EH (cell line): ENCODE measurements at places on chromosomes 2 and 18.

DNA sequence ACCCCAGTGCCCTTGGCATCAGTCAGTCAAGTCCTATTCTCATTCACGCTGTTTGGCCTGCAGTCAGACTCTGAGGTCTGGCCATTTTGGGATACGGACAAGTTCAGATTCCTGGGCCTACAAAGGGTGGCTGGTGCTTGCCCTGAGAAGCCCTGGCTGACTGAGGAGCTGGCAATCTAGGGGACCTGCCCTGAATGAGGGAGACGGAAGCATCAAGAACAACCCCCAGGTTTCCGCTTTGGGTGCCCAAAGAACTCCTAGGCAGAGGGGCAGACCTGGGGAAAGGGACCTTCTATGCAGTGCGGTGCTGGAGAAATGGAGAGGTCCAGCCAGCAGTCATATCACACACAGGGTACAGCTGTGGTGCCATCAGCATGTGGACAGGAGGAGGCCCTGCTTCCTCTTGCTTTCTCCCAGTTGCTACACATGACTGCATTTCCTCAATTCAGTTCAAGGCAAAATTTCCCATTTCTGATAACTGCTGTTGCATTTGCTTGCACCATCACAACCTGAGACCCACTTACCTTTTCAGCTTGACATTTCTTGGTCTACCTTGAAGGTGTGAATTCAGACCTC lies 70.9 kb upstream of the LGALSL start:
- DNase-seq: no peak

- no peak for DNase-seq
Observed at GRCh38 chr2:33784488-33784887, 185.4 kb upstream of the FAM98A start.

DNA sequence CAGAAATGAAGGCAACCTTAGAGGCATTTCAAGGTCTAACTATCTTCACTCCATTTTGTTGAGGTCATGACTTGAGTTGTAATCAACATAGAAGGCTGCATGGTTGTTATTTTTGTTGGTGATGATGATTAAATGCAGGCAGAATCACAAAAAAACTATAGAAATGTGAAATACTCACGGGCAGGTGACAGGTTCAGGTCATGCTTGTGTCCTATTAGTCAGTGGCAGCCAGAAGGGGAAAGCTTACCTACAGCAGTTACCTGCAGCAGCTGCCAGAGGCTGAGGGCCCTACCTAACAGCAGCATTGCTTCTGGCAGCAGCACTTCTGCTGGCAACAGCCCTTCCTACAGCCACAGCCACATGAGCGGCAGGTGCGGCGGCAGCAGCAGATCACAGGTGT lies 394 bp downstream of the SCYGR3 start:
- no peak for DNase-seq

DNA sequence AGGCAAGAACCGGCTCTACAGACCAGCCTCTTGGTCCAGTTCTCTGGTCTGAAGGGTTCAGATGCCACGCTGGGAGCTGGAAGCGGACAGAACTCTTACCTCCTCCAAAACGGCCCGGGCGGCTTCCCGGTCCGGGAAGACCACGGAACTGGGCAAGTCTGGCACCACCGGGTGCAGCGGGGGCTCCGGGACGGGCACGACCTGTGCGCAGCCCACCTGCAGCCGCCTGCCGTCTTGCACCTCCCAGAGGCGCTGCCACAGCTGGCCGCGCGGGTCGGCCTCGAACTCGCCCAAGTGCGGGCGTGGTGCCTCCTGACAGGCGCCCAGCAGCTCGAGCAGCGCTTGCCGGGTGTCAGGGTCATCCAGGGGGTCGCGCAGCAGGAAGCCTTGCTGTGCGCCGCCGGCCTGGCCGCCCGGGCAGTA lies 773 bp downstream of the CMPK2 start:
- peak; percentile 1 for DNase-seq

DNA sequence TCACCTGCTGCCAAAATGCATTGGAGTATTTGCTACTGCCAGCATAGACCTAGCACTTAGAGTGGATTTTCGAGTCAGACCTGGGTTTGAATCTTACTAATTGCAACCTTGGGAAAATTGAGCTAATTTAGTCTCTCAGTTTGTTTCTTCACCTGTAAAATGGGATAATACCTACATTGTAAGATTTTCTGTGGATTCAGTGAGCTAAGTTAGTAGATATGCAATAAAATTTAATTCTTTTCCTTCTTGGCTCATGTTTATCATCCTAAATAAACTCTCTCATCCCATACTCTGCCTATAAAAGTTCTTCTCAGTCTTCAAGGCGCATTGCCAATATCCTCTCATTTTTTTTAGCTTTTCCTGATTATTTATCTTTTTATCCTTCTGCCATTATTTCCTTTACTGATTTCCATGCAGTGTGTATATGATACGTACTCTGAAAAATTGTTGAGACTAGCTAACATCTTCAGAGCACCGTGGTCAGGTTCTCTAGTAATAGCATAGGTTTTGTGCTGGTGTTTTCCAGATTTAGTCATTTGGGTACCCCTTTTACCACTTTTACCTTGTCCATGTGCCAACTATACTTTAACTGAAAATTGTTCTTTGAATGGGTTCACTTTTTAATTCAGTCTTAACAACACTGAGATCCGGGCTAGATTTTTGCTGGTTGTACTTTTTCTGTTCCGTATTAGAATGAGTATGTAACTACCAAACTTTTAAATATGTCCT lies 7.3 kb downstream of the CEP192 start:
- no peak for DNase-seq

DNA sequence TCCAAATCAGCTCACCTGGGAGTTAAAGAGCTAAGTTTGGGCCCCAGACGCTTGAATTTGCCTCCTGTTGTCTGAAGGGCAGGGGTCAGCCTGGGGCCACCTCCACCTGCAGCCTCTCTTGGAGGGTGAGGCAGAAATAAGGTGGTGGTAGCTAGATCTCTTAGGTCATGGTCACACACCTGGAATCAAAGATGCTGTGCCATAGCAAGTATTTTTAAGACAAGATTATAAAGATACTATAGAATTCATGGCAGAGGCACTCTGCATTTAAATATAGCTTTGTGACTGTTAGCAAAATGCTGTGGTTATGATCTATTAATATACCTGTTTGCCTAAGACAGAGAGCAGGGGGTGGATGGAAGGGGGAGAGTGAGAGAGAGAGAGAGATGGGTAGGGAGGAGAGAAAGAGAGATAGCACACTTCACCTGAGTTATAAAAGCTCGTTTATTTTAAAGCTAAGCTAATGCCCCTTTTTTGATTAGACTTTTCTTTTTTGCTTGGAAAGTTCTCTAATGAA lies 242.7 kb downstream of the TMEM182 start:
- no peak for DNase-seq

- no peak for DNase-seq
Observed at GRCh38 chr2:188534875-188535274, 243.2 kb downstream of the GULP1 start.

- peak; percentile 97 for DNase-seq
Observed at GRCh38 chr2:32063310-32064020, at the start of gene SPAST. Gene SPAST (plus strand): TSS chr2:32063556. CDS start chr2:32063832, 276 bp downstream.
